Activated naive CD8-positive, alpha-beta T cell treated with anti-CD3 and anti-CD28 coated beads, Interleukin-2, amount 10 ng/mL, durations not matched to agents 7 days and 5 days (primary cell): ENCODE measurements at places on chromosomes 2 and 18. TPM values are rescaled to one million over a fixed set of nuclear protein-coding genes. Genes with fewer than 3 reads are reported as not detected.

Gene HOXD13
- not detected for total RNA-seq

Gene GALNT14
- total RNA-seq: not detected

Gene ZNF236
- 23.7 TPM for total RNA-seq

DNA sequence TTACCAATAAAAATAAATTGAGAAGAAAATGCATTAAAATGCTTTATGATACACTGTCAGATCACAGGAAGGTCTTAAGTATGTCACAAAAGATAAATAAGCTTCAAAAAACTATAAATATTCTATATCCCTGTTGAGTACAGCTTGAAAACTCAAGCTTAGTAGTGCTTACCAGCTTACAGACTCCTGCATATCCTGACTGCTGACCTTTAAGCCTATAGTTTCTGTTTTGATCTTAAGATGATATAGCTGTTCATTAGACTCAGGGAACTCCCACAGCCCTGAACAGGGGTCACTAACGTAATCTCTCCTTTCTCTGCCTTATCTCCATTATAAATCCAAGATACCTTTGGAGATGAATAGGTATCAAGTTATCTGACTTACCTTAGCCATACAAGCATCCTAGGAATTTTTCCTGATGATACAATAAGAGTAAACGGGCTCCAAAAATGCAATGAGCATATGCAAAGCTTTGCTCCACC lies 93.7 kb upstream of the RBBP8 start:
- H3K27me3 ChIP-seq: peaks cover 11% of the 10 kb centered on the region
- no peaks in the 10 kb centered on the region for H3K4me1 ChIP-seq
- H3K27ac ChIP-seq: no peak overlapping the region
- H3K36me3 ChIP-seq: no peaks in the 10 kb centered on the region
- no peak for DNase-seq
- no peak overlapping the region for H3K4me3 ChIP-seq

DNA sequence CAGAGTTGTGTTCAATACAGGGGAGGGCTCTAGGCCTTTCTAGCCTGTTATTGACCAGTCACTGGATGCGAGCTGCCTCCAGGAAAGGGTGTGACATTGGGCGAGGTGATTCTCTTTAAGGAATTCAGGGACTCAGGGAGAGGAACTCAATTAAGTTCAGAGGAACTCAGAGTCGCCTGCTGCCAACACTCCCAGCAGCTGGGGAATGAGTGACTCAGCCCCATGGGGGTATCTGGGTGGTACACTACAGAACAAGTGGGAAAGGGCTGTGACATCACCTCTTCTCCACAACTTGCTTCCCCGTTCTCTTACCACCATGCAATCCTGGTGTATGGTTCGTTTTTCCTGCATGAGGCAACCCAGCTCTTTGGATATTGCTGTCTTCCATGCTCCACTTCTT lies 50.4 kb upstream of the CYRIA start:
- H3K27ac ChIP-seq: no peak overlapping the region
- no peaks in the 10 kb centered on the region for H3K36me3 ChIP-seq
- DNase-seq: no peak
- H3K4me3 ChIP-seq: no peak overlapping the region
- no peaks in the 10 kb centered on the region for H3K4me1 ChIP-seq

GRCh38 chr18:24094561-24094960 lies 44.3 kb upstream of the CABYR start:
- peaks cover 52% of the 10 kb centered on the region for H3K36me3 ChIP-seq
- no peak for DNase-seq
- H3K4me3 ChIP-seq: no peak overlapping the region
- H3K27ac ChIP-seq: peak overlapping the region; percentile 28

GRCh38 chr2:225824748-225825449 lies 425.4 kb downstream of the NYAP2 start:
- no peaks in the 10 kb centered on the region for H3K36me3 ChIP-seq
- no peak overlapping the region for H3K27ac ChIP-seq
- no peaks in the 10 kb centered on the region for H3K27me3 ChIP-seq
- DNase-seq: no peak
